CD8-positive, alpha-beta T cell (primary cell): ENCODE measurements at places on chromosomes 2 and 18.

DNA sequence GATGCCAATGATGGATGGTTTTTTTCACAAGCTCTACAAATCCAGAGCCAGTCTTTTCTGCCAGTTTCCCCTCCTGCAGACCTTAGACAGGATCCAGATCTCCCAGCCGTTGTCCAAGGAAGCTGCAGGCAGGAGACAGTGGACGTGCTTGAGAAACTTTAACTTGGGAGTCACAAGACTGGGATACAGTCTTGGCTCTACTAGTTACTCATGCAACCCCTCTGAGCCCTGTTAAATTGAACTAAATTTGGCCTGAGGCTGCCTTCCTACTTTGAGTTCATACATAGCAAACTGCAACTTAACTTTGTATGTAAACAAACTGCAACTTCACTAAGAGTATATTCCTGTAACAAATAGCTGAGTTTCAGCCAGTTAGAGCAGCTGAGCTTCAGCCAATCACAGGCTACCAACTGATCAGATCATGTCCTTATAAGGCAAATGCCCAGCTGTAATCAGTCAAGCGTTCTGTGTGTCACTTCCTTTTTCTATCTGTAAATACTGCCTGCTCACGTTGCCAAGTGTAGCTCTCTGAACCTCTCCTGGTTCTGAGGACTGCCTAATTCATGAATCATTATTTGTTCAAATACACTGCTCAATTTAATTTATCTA lies 140.9 kb downstream of the CAPN13 start:
- DNase-seq, result peak; percentile 15

DNA sequence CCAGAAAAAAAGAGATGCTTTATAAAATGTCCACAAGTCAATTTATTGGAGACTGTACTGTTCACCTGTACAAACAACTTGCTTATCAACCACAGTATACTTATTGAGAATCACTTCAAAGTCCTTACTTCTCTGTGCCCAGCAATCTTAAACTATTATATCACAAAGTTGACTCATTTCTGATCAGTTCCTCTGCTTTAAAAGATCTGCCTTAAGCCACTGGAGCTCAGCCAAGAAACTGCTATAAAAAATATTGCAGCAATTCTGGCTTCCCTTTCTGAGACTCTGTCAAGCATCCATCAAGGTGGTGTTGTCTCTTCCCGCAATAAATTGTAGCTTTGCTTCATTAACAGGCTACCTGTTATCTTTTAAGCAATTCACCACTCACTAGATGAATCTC lies 375.2 kb upstream of the SPHKAP start:
- no peak for DNase-seq

DNA sequence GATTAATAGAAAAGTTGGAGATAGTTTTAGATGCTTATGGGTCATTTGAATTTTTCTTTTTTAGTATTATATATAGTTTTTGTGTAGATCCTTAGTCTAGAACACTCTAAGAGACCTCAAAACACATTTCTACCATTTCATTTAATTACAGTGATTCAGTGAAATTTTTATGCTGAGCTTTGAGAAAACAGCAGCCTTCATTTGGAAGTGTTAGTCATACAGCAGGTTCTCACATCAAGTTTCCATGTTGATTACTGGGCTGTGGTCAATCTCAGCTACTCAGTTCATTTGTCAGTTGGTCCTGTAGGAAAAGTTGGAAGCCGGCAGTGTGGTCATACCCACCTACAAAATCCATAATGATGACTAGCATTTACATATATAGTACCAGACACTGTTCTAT lies 37.9 kb downstream of the MAP3K19 start:
- DNase-seq, result no peak

DNA sequence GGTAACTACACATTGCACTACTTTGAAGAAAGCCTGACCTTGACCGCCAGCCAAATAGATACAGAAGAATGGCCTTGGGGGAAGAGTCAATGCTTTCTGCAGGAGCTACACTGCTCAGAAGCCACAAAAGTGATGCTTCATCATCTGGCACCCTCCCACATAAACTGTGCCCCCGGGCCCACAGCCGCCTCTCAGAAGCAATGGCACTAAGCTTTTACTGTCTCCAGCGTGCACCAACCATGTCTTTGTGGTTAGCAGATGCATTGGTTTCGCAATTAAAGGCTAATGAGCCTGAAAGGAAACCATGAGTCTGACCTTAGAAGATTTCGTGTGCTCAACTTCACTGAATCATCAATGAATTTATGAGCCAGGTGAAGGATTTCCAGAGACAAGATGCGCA lies 209.4 kb upstream of the TRIB2 start:
- DNase-seq, result peak; percentile 52

DNA sequence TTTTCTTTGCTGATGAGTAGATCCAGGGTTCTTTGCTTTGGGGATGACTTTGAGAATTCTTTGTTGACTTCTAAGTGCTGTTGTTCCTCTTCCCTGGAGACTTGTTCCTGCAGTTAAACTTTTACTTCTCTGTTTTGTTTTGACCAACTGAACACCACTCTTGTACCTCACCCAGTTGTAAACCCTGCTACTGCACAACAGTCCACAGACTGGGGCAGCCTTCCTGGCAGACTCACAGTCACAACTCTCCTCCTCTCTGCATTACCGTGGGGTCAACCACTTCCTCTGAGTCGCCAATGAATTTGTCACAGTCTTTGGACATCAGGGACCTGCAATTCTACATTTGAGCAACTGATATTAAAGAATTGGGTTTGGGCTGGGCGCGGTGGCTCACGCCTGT lies 3.8 kb upstream of the SLC8A1 start:
- no peak for DNase-seq

DNA sequence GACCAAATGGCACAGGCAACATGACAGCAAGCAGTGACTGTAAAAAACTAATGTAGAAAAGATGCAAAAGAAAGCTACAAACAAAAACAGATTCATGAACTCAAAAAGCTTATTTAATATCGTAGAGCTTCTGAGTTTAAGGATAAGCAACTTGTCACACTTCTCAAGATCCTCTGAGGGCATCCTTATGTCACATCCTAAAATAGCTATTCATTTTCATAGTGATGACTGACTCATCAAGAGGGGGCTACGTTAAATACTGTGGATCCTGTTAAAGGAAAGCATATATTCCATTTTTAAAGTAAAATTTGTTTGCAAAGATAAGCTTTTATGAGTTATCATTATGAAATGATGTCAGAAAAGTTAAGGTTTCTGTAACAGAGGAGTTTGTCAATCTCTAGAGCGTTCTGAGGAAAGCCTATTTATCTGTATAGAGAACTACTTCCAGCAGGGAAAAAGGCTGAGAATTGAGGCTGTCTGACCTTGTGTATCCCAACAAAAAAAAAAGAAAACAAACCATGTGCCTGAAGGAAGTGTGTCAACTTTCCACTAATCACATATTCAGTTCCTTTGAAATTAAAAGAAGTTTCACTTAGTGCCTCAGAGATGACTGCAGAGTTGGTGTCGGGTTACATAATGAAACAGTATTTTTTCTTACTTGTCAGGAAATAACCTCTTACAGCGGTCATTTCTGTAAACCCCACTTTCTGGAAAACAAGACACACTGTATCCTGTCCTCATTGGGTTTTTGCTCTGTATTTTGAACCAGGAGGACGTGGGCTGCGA lies 115.5 kb downstream of the ESCO1 start:
- DNase-seq, result no peak

DNA sequence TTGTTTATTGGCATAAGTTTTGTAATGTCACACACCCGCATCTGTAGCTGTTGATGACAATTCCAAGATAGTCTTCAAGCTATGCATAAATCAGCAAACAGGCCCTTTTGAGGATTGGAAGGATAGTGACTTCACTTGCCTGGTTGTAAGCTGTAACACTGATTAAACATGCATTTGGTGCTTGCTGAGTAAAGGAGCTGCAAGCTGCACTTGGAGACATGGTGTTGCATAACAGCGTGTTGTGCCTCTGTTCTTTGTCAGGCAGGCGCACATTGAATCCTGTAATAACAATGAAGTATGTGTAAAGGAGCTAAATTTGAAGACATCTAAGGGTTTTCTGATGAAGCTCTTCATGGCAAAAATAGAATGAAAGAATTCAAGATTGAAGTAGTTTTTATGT lies 68.7 kb upstream of the TTC27 start:
- DNase-seq, result no peak

DNA sequence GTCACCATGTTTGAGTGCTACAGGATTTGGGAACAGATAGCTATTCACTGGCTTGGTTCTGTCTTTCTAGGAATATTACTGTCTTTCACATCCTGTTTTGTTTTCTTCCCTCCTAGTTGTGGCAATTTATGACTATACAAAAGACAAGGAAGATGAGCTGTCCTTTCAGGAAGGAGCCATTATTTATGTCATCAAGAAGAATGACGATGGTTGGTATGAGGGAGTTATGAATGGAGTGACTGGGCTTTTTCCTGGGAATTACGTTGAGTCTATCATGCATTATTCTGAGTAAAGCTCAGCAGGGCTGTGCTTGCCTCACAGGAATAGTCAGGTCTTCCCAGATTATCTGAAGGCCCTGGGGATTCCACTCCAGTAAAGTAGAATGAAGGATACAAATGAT lies 98.9 kb downstream of the ABI2 start:
- no peak for DNase-seq

GRCh38 chr2:100427627-100428258 lies 10.3 kb upstream of the CHST10 start:
- peak; percentile 70 for DNase-seq

DNA sequence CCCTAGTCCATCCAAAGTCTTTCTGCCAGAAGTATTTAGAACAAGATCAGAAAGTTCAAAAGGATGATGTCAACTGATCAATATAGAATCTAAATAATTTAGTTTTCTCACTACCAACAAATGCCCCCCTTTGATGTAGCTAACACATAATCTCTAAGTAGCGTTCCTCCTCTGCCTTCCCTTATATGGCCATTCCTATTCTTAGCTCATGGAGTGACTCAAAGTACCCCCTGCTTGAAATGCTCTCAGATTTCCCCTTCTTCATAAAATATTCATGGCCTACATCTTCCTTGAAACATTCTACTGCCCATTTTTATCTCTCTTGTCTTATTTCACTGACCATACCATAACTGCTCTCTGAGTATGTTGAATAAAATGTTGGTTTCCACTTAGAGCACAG lies 151.5 kb downstream of the UPP2 start:
- DNase-seq, result no peak

DNA sequence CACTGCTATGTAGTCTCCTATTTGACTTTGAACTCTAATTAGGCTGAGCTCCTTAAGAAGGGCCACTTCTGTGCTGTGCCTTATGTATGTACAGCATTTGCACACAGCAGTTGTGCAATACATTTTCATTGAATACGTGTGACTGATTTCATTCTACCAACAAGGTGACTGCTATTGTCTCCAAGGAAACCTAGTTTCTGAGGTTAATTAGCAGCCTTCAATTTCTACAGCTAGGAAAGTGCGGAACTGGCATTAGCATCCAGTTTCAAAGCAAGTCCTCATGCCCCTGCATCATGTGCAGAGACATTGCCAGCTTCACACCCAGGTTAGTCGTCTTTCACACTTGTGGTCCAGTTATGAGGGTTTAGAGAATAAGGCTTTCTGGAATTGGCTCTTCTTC lies 58.6 kb downstream of the NCK2 start:
- DNase-seq, result no peak

DNA sequence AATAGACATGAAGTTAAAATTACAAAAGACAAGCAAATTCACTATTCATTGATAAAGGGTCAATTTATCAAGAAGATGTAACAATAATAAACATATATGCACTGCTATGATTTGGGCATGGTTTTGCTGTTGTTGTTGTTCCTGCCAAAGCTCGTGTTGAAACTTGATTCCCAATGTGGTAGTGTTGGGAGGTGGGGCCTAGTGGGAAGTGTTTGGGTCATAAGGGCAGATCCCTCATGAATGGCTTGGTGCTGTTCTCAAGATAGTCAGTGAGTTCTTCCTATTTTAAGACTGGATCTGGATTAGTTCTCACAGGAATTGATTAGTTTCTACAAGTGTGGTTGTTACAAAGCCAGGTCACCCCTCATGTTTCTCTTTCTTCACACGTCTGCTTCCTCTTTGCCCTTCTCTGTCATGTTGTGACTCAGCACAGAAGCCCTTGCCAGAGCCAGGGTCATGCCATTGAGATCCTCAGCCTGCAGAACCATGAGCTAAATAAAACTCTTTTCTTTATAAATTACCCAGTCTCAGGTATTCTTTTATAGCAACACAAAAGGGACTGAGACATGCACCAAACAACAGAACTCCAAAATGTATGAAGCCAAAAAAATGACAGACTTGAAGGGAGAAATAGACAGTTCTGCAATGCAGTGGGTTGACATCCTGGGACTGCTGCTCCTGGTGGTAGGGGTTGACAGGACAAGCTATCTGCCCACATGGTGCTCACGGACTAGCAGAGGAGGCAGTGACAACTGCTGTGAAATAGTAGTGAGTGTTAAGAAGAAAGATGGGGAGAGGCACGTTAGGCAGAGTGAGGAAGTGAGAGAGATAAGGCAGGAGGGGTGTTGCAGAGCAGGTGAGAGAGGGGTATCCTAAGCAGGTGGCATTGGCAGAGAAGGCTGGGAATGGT lies 18.6 kb upstream of the SKA1 start:
- no peak for DNase-seq

DNA sequence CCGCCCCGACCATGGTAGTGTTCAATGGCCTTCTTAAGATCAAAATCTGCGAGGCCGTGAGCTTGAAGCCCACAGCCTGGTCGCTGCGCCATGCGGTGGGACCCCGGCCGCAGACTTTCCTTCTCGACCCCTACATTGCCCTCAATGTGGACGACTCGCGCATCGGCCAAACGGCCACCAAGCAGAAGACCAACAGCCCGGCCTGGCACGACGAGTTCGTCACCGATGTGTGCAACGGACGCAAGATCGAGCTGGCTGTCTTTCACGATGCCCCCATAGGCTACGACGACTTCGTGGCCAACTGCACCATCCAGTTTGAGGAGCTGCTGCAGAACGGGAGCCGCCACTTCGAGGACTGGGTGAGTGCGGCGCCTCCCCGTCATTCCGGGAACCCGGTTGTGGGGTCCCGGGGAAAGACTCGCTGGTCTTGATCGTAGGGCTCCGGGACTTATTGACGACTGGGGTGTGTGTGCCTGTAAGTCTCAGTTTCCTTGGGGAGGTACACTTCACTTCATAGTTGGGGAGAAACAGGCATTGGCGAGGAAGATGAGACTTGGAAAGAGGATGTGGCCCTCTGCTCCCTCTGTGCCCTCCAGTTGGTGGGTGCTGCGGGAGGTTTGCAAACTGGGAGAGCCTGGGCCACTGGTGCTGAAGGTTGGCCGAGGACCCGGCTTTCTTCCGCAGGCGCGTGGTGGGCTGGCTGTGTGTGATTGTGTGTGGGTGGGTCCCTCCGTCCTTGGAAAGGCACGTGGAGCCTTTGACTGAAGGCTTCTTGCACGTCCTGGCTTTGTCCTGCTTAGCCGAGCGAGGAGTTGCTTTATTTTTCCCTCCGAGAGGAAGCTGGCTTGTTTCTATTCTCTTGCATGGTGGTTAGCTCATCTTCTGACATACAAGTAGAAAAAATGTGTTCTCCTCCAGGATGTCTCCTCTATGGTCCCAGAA lies 886 bp downstream of the PRKCE start:
- DNase-seq, result peak; percentile 27
